ENCODE measurements at places on chromosomes 7 and 10.

- peak; percentile 40 for DNase-seq
These were observed 66.7 kb downstream of the ST7 start for GRCh38 chr7:117019786-117020590.

- DNase-seq, result no peak
These were observed 19.4 kb upstream of the ADGRA1 start for GRCh38 chr10:133068111-133069032.

DNA sequence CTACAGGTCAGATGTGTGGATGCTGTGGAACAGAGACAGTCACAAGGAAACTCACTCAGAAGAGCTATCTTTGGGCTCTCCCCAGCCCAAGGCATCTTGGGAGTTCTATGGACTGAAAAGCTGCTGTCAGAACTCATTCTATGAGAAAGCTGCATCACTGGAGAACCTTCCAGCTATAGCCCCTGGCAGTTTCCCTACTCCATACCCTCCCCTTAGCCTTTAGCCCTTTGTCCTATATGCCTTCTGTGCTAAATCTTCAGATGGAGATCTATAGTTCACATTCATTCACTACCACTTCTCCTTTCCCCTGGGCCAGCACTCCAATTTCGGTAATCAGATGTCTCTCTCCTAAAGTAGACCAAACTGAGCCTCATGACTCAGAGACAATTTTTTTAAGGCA is 6.9 kb downstream of the WNT8B start:
- DNase-seq, result no peak

- DNase-seq, result peak; percentile 82
These were observed 17.6 kb downstream of the LIMK1 start for GRCh38 chr7:74101061-74101681.

- DNase-seq, result no peak
These were observed 30.0 kb upstream of the ZNF722 start for GRCh38 chr7:63968629-63969028.

DNA sequence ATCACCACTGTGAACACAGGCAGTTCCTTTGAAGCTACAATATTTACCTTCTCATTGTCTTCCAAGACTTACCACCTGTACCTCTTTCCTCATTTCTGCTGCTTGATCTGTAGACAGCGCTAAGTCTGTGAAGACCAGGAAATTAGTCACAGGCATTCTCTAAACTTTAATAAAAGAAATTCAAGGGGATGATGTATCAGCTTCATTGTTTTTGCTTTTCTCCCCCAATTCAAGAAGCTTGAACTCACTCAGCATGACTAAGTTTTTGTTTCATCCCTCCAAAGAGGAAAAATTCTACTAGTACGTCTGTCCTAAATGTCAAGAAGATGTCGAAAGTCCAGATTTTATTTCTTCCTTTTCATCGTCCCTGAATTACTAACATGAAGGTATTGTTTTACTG is 75.3 kb upstream of the PPP1R9A start:
- DNase-seq, result no peak

GRCh38 chr7:99833289-99833877 is 5.6 kb downstream of the CYP3A43 start:
- DNase-seq, result peak; percentile 96

DNA sequence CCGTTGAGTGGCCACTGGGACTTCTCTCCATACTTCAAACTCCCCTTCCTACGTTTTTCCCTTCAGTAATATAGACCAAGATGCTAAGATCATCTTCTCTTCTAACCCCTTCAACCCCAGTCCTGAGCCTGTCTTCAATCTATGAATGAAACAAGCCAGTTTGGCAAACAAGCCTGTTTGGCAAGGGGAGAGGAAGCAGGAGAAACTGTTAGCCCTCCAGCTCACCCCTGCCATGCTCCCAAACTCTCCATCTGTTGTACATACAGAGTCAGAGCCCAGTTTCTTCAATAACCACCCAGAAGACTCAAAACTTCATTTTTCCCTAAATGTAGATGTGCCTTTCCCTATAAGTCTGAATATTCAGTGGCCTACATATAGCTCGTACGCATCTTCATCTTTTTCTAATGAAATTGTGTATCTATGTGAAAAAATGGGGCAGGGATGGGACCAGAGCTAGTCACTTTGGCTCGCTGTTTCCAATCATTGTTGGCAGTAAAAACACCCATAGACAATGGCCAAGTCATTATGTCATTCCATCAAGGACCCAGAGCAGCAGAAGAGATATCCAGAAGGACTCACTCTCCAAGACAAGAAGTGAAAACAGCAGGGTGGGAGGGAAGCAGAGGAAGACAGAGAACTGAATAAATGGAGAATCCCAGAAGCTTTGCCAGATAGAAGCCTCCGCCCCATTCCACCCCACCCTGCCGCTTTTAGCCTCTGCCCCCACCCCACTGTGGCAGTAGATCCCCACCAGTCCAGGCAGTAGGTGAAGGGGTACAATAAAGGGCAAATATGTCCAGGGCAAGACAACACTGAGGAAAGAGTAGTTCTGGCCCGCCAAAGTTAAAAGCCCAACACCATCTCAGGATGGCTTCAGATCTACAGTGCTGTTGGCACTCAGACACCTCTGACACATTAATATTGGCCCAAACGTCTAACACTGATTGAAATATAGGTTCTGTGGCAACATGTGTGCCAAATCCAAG is 87.3 kb downstream of the DOCK4 start:
- no peak for DNase-seq

DNA sequence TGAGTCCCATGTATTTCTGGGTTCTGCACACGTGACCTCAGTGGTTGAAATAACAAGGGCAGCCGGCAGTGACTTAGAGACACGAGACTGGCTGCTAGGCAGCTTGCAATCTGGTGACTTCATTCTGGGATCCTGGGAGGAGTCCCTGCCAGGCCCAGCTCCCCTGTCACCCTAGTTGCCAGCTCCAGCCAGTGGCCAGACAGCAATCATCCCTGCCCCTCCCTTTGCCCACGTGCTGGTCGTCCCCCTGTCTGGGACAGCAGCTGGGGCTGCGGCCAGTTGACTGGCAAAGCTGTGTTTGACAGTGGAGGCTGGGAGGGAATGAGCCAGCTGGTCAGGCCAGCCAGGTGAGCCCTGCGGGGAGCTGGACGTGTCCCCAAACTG is 30.0 kb downstream of the ADGRA1 start:
- DNase-seq, result no peak

- DNase-seq, result no peak
These were observed 19.2 kb upstream of the MICALL2 start for GRCh38 chr7:1478480-1478879.

DNA sequence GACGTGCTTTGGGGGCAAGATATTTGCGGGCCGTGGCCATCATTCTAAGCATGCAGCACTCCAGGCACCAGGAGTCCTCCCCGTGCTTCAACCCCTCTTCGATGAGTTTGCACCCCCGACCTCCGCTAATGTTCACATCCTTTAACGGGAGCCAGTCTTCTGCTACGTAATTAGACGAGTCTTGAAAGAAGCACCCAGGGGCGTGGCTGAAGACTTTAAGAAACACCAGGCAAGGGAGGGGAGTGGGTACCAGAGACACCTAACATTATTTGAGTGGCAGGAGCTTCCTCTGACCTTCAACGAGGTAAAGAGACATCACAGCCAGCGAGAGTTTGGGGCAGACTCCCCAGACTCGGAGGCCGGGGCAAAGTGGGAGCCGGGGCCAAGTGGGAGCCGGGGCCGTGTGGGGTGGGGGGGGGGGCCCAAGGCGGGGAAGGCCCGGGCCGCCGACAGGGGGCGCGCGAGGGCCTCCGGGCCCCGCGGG is 31.1 kb upstream of the TOMM7 start:
- peak; percentile 77 for DNase-seq

DNA sequence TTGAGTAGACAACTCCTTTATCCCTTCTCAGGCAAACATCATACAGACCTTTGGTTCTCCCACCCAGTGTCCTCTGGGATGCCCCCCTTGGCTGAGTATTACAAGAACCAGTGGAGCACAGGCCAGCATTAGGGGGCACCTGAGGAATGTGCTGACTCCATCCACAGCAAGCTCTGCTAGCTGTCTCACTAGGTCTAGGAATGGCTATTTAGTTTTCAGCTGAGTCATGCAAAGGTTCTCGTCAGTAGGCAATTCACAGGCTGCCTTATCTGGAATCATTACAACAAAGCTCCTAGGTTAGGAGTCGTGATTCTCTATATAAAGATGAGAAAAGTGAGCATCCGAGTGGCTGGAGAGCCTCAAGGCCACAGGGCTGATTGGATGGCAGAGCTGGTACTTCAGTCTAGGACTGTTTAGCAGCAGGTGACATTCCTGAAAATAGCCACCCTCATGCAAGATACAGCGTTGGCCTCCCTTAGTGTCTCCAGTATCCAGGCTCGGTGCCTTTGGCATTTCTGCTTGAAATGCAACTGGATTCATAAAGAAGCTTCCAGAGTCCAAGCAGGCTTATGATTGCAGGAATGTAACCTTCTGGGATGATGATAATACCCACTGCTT is 75.8 kb downstream of the CDCA7L start:
- no peak for DNase-seq

- no peak for DNase-seq
These were observed 53.2 kb upstream of the CUX1 start for GRCh38 chr7:101764221-101764620.

DNA sequence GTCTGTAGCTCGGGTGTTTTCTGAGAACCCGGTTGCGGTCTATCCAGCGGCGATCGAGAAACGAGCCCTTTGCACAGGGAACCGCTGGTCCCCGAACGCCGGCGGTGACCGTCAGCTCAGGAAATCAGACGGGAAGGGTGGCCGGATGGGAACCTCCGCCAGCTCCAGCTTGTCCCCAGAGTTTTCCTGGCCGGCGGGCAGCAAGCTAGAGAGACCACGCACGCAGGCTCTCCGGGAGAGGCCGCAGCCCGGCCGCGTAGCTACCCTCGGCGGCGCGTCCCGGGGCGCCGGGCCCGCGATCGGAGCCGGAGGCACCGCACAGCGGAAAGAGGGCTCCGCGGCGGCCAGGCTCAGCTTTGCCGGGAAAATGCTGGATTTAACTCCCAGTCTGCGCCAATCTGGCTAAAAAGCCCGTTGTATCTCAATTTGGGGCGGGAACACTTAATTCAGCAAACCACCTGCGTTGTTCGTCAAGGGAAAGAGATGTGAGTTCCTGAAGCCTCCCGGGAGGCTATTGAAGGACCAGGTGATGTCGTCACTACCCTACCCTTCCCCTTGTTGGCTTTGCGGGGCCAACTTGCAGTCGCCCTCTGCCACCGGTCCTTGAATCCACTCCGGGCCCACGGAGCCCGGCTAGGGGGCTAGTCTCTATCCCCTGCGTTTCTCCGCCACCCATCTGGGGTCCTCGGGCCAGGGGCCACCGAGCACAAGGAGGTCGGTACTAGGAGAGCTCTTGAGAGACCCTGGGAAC is 859 bp upstream of the CH25H start:
- DNase-seq, result no peak

DNA sequence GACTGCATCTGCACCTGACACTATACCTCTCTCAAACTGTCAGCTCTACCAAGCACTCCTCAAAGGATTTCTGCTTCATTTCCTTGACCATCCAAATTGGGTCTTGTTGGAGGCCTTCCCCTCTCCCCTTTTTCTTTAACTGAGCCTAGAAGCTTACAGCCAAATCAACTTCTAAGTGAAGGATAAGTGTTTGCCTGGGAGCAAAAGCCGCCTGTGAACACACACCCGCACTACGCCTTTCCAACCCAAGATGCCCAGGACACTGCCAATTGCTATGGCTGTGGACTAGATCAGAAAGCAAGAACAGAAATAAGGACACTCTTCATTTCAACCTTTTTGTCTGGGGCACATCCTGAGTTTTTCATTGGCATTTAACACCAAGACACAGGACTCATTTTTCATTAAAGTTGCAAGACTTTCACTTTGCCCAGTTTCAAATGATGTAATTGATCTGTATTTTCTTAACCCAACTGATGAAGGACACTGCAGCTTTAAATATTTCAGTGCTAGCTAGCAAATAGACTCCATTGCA is 52.8 kb downstream of the CPEB3 start:
- DNase-seq, result no peak

DNA sequence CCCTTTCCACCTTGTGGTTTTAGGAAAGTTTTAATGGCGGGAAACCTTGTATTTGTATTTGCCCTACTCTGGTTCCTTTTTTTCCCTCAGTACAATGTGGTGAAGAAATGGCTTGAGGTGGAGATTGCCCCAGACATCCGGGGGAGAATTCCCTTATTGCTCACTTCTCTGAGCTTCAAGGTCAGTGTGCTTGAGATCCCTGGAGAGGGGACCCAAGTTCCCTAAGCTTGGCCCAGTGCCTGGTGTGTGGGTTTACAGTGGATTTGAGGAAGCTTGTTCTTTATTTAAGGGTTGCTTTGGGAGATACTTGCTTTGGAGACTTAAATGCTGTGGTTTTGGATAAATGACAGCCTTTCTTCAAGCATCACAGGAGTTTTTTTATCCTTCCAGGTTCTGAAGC is 18.3 kb downstream of the CALHM2 start:
- DNase-seq, result no peak

- DNase-seq, result no peak
These were observed 117.5 kb upstream of the LRRN3 start for GRCh38 chr7:110973196-110973990.

All from hematopoietic multipotent progenitor cell treated with erythropoietin and hydrocortisone succinate and interleukin-3 and kit ligand, for 8 days (in vitro differentiated cells).